Cardiac septum (tissue), 1 donor: ENCODE measurements at places on chromosomes 6 and 20.

- no peak for DNase-seq
Measured at GRCh38 chr6:145569140-145569539, 166.2 kb downstream of the EPM2A start.

DNA sequence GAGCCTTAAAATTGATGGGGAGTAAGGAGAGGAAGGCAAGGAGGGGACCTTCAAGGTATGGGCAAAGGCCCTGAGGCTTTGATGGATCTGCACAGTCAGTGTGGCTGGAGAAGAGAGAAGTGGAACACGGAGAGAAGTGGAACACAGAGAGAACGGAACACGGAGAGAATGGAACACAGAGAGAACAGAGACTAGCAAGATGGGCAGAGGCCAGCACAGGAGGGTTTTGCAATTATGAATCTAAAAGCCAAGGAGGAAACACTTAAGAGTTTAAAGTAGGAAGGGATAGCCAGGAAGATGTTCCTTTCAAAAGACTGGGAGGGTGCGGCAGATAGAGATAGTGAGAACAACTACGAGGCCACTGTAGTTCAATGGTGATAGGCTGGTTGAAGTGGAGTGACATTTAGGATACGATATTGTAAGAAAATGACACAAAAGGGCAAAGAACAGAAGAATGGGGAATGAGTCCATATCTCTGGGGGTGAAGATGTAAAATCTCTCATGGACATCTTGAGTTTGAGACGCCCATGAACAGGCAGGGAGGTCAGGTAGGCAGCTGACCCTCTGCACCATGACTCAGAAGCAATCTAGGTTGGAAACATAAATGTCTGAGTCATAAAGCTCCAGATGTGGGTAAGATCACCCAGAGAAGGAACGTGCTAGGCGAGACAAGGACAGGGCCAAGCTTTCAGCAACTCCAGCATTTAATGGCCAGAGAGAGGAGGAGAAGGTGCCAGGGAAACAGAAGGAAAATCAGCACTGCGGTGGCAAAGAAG lies 25.4 kb downstream of the ZMYND8 start:
- no peak for DNase-seq

- DNase-seq = no peak
Measured at GRCh38 chr6:36064770-36065396, 37.3 kb downstream of the MAPK14 start.

DNA sequence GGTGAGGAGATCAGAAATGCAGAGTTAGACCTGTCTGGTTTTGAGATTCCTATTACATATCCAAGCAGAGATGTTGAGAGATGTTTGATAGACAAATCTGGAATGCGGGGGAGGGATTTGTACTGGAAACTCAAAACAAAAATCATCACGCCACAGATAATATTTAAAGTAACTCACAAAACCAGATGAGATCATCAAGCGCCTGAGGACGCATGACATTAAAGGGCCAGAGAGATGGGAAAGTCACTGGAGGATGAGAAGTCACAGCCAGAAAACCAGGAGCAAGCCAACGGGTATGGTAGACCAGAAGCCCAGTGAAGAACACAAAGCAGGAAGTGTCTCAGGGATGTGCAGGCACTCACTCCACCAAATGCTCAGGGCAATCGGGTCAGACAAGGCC lies 87.7 kb downstream of the DLL1 start:
- DNase-seq = no peak

DNA sequence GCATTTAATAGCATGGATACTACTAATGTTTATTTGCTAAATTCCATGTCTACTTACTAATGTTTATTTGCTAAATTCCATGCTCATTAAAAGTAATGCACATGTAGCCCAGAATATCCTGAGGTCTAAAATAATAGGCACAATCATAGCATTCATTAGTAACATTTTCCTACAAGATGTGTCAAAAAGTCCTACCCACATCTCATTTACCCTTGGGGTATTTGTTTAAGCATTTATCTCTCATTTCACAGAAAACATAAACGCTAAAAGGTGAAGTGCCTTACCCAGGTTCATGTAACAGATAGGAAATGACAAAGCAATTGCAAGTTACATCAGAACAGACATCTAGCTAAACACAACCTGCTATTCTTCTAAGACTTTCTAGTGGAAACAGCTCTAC lies 457.1 kb downstream of the HACE1 start:
- no peak for DNase-seq

GRCh38 chr20:41413169-41413568 lies 46.6 kb upstream of the EMILIN3 start:
- DNase-seq = no peak

- DNase-seq = no peak
Measured at GRCh38 chr6:15310680-15311079, 64.8 kb downstream of the JARID2 start.

DNA sequence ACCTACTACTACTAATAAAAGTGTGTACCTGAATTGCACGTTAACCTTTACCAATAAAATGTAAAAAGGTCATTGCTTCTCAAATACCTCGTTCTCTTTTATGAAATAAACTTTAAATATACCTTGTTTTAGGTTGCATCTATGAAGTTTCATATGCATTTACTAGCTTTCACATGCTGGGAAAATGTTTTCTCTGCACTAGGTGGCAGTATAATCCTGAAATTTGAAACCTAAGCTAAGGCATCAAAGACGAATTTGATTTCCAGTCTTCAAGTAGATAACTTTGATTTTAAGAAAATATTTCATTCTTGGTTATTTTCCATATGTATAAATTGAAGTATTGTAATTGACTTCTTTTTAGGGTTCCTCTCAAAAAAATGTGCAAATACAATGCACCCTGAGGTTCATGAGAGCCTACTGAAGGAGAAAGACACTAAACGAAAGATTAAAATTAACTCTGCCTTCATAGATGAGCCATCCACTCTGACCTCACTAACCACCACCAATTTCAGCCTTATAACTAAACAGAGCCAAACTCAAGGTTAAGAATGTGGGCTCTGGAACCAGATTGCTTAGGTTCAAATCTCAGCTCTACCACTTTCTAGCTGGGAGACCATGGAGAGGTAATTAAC lies 7.3 kb upstream of the COL9A1 start:
- DNase-seq = no peak

DNA sequence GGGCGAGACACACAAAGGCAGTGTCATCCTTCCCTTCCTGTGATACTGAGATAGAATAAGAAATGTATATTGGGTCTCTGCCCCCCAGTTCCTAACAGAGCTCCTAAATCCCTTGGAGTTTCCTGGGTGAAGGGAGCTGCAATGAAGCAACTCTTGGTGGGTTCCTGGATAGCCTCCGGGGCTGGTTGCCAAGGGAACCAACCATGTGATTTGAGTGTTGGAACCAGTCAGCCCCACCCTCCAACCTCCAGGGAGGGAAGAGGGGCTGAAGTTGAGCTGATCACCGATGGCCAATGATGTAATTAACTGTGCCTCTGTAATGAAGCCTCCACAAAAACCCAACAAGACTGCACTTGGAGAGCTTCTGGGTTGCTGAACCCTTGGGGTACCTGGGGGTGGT lies 116.6 kb downstream of the SLC22A3 start:
- DNase-seq = no peak

DNA sequence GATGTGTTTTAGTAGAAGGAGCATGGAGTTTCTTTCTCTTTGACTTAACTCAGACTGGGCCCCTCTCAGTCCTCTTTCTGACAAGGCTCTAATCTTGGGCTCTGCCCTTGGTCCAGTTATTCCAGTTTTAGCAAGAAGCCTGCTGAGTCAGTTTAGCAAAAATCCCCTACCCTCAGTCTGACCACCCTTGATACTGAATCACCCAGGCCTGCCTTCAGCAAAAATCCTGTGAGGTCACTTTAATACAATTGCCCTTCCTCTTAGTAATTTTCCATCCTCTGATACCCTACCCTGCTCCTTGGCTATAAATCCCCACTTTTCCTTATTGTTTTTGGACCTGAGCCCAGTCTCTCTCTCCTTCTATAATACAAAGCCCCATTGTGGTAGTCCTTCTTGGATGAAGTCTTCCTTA lies 326.7 kb upstream of the NOX3 start:
- no peak for DNase-seq

DNA sequence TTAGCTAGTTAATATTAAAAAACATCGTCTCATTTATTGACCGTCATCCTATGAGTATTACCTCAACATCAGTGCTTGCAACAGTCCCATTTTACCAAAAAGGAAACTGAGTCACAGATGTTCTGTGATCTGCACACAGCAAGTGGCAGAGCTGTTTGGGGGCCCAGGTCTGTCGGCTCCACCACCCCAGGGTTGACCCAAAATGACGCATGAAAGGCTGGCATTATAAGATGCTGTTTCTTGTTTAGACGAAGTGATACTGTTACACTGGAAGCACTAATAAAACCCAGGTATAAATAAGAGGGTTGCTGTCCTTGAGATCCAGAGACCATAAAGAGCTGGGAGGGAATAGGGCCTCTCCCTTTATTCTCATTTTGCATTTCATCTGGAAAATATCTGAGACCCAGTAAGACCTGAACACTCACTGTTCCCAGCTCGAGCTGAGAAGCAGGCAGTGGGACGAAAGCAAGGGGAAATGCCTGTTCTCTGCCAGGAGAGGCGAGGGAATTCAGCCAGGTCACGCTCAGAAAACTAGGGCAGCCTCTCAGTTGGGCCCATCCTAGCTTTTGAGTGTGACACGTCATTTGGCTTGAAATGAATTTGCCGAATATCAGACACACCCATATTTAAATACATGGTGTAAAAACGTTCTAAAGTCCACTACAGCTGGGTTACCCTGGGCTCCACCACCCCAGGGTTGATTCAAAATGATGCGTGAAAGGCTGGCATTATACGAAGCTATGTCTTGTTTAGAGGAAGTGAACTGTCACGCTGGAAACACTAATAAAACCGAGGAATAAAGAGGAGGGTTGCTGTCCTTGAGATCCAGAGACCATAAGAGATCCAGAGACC lies 1.4 kb upstream of the MICAL1 start:
- DNase-seq = no peak

DNA sequence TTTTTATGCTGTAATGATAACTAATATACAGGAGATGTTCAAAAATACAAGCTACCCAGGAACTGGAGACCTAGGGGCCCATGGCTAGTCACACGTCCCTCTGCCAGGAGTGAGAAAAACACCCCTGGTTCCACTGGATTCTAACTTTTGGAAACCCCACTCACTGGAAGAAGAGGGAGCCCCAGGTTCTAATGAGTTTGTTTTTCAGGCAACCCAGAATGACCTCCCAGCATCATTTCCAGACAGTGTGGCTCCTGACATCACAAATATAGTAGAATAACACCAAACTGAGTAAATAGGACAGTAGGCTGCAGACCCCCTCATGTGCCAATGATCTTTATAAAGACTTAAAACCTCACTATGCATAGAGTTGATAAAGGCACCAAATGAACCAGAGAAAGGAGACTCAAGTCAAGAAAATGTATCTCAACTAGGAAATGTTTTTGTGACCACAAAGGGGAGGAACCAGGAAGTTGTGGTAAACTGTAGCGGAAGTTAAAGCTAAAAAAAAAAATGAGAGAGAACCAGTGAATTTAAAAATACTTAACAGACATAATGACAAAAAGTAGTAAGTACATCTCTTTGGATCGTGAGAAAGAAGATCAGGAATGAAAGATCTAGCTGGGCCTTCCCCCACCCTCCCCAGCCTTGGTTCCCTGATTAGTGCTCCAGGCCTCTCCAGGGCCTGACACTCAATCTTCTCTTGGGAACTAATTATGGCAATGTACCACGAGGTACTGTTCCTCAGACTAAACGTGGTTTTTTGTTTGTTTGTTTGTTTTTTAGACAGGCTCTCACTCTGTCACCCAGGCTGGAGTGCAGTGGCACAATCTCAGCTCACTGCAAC lies 19.8 kb downstream of the HLA-E start:
- no peak for DNase-seq

DNA sequence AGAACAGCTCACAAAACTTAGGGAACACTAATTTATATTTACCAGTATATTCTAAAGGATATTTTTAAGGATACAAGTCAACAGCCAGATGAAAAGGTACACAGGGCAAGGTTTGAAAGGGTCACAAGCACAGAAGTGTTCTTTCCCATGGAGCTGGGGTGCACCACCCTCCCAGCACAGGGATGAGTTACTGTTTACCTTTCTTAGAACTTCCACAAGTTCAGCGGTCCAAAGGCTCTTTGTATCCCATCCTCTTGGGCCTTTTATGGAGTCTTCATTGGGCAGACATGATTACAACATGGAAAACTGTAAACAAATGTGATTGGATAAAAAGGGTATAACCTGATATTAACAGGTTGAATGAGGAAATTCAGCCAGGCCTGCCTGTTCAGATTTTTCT lies 1.1 kb upstream of the IL17F start:
- DNase-seq = no peak

DNA sequence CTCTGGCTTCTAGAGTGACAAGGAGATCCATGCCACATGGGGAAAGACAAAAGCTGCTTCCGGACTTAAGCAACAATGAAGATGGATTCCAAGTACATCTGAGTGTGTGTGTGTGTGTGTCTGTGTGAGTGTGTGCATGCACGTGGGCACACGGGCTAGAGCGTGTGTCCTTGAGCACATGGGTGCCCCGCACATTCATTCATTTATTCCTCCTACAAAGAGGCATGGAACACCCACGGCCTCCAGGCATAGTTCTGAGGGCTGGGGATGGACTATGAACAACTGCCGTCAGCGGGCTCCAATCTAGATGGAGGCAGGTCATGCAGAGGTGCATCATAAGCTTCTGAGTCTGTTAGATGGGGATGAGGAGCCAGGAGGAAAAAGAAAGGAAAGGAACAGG lies 49.1 kb downstream of the GRM4 start:
- DNase-seq = no peak

DNA sequence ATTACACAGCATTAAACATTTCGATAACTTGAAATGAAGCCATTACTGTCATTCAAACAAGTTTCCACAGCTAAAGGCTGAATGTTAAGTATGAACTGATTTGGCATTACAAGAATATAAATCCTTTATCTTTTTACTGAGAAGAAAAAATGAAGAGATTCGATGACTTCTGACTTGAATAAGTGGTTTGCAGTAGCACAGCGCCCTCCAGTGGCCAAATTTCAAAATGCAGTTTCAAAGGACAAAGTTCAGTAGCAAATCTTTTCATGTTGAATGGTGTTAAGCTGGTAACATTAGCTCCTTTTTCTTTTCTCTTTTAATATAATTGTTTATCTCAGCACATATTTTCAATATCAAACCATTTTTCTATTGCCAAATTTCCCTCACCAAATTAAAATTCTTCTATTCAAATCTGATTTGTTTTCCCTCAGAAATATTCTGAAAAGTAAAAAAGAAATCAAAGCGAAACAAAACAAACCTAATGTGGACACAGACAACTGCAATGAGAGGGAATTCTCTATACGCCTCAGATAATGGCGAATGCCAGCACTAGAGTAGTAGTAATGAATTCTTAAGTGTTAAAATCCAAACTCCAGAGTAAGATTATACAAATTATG lies 145.7 kb downstream of the BTBD9 start:
- peak; percentile 81 for DNase-seq

GRCh38 chr6:20978151-20978614 lies 443.9 kb downstream of the CDKAL1 start:
- DNase-seq = no peak
